ENCODE measurements at places on chromosomes 2 and 18. TPM values are rescaled to one million over a fixed set of nuclear protein-coding genes. Genes with fewer than 3 reads are reported as not detected.

DNA sequence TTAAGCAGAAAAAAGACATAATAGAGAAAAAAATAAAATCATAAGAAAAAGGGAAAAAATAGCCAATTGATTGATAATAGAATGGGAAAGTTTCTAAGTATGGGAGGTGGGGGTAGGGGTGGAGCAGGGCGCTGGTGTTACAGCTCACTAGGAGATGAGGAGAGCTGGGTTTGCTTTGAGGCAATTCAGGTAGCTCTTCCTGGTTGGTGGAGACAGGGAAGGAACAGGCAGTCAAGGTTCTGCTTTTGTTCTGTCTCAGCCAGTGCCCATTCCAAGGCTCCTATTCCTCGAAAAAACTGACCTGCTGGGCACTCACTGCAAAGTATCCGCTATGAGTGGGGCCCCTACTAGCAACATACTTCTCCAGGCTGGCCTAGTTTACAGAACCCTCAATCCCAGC lies 1.7 kb upstream of the CNNM4 start:
- no peak for DNase-seq

- no peak for DNase-seq
These were observed 26.9 kb upstream of the IL18RAP start for GRCh38 chr2:102396012-102396411.

GRCh38 chr18:21141668-21142422 lies 30.2 kb upstream of the ROCK1 start:
- no peak for DNase-seq

DNA sequence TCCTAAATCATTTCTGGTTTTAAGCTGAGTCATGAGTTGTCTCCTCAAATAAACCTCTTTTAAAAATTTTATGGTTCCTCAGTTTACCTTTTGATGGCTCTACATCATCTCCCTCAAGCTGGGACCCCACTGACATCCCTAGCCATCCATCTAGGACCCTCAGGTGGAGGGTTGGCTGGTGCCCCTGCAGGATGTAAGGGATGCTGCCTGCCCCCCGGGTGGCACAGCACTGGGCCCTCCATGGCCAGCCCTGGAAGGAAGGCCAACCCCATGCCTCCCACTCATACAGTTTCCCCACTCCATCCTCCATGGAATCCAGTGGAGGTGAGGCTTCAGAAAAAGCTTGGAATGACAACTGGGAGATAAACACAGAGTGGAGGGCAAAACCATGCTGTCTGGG lies 17.2 kb upstream of the GPC1 start:
- no peak for DNase-seq

DNA sequence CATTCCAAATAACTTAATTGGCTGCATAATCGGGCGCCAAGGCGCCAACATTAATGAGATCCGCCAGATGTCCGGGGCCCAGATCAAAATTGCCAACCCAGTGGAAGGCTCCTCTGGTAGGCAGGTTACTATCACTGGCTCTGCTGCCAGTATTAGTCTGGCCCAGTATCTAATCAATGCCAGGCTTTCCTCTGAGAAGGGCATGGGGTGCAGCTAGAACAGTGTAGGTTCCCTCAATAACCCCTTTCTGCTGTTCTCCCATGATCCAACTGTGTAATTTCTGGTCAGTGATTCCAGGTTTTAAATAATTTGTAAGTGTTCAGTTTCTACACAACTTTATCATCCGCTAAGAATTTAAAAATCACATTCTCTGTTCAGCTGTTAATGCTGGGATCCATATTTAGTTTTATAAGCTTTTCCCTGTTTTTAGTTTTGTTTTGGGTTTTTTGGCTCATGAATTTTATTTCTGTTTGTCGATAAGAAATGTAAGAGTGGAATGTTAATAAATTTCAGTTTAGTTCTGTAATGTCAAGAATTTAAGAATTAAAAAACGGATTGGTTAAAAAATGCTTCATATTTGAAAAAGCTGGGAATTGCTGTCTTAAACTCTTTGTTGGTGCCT lies 1.4 kb downstream of the PCBP1 start:
- no peak for DNase-seq

Gene DYNC1I2
- total RNA-seq = 133 TPM

Gene PLB1
- 8.3 TPM for total RNA-seq

Gene RAD51AP2
- total RNA-seq = 1.5 TPM

Gene POMC
- total RNA-seq = 3.4 TPM

Measured in dorsolateral prefrontal cortex (tissue), 122 donors.